ENCODE measurements at places on chromosomes 1 and 21.

DNA sequence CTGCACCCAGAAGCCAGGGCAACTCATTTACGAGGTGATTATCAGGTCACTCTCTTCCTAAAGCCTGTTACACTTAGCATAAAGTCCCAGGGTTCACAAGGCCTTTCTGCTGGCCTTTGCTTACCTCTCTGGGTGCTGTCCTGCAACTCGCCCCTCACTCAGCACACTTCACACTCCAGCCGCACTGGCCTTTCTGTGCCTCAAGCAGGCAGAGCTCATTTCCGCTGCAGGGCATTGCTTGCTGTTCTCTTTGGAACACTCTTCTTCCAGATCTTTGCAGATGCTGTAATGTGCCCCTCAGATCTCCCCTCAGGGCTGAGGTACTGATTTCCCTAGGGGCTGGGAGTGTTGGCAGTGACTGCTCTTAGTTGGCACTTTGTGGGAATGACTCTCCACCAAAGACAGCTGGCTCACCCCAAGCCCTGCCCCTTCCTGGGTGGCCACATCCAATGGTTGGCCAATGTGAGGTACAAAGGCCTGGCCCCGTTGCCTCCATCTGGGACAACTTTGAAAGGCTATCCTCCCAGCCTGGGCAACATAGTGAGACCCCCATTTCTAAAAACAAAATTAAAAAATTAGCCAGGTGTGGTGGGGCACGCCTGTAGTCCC, 50.8 kb upstream of the SSBP3 start:
- no peak for DNase-seq

GRCh38 chr1:55192093-55192492, 23.1 kb downstream of the USP24 start:
- DNase-seq, result no peak

DNA sequence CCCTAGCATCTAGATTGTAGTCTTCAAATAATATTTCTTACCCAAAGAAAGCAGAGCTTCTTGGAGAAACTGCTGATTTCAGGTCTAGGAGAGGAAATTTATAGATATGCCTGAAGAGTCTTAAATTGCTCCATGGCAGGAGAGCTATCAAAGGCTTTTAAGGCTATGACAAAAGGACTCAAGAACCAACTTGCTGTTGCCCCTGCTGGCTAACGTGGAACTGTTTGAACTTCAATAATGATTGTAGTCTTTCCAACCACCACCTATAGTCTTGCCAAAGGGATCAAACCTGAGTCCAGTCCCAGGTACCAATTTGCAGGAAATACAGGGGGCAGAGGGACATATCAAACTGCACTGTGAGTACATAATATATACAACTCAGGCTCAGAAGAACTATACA, 336.2 kb upstream of the ESRRG start:
- DNase-seq, result no peak

- no peak for DNase-seq
These were observed 855 bp upstream of the IVNS1ABP start for GRCh38 chr1:185317886-185318310.

DNA sequence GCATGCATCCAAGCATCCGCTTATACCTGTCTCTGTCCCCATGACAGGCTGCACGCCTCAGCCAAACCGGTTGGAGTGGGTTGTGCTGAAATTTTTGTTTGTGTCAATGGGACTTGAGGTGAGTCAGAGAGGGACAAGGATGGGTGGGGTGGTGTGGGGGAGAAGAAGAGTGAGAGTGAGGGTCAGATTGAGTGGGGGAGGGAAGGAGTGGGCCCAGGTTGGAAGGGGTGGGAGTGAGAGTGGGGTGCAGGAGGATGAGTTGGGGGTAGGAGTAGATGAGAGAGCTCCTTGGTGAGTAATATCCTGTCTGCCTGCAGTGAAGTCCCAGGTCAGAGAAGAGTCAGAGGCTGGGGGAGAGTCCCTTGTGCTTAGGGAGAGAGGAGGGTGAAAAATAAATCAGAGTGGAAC, 3.3 kb upstream of the NECTIN4 start:
- no peak for DNase-seq

DNA sequence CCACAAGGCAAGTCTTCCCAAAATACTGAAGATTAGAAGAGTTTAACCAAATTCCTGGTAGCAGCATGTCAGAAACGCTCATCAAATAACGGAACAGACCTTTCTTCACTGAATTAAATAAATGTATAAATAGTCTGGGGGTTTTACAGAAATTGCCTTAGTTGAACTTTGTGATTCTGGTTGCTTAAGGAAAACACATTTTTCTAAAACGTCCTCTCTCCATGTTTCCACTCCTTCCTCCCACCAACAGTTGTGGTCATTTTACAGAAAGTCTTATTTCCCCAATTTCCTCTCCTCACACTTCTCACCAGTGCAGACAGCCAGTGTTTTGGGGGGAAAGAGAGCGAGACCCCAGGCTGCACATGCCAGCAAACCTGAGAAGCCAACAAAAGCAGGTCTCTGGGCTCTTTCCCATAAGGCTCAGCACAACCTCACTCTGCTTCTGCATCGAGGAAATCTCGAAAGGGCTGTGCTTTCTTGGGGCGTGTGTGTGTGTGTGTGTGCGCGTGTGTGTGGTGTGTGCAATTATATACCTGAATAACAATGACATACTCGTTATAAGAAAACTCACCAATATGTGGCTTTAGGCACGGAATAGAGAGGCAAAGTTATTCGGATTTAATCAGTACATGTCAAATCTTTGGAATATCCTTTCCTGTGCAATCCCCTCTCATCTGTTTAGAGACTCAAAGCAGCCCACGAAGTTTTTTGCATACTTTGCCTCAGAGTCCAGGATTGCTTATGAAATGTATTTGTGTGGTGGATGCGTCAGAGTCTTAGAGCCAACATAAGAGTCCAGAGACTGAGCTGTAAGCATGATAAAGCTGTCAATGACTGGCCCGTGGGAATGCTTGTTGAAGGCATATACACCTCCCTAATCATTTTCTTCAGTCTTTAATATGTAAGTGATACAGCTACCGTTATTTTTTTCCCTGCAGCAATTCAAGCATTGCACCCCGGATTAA, 2.0 kb downstream of the KCNJ15 start:
- no peak for DNase-seq

DNA sequence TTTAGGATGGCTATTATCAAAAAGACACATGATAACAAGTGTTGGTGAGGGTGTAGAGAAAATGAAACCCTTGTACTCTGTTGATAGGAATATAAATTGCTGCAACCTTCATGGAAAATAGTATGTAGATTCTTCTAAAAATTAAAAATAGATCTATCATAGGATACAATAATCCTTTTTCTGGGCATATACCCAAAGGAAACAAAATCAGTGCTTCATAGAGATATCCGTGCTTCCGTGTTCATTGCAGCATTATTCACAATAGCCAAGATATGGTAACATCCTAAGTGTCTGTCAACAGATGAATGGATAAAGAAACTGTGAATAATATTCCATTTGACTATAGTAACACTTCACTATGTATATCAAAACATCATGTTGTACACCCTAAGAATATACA, 106.7 kb downstream of the MIS18A start:
- no peak for DNase-seq

DNA sequence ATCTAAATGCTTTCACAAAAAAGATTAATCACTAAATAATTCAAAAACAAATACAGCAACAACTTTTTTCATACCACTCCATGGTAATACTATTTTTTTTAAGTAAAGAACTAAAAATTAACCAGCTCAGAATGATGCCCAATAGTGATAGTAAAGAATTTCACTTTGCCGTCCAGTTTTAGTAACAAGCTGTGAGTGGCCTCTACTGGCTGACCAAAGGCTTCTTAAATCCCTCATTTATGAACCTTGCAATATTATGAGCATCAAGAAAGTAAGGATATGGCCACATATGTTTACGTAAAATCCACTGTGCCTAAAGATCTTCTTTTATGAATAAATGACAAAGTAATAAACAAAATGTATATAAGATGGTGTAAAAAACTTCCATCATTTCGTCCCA, 108.6 kb downstream of the GPATCH2 start:
- no peak for DNase-seq

- DNase-seq, result no peak
These were observed 159.5 kb downstream of the LTN1 start for GRCh38 chr21:28833182-28833581.

DNA sequence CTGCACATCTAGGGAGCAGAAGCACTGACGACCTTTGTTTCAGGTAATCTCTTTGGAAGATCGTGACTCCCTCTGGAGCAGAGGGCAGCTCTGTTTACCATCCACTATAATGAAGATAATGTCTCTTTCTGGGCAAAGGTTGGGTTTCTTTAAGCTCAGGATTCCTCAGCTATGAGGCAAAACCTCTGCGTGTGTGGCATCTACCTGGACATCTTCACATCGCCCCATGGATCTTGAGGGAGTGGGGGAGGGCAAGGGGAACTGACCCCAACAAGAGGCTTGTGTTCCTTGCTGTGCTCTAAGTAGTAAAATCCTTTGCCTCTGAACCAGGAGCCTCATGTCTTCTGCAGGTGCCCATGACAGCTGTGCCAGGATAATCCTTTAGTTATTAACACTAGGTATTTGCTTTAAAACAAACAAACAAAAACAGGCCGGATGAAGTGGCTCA, 19.6 kb downstream of the SPATA45 start:
- DNase-seq, result no peak

- no peak for DNase-seq
These were observed 29.4 kb upstream of the RBM15 start for GRCh38 chr1:110309767-110310166.

DNA sequence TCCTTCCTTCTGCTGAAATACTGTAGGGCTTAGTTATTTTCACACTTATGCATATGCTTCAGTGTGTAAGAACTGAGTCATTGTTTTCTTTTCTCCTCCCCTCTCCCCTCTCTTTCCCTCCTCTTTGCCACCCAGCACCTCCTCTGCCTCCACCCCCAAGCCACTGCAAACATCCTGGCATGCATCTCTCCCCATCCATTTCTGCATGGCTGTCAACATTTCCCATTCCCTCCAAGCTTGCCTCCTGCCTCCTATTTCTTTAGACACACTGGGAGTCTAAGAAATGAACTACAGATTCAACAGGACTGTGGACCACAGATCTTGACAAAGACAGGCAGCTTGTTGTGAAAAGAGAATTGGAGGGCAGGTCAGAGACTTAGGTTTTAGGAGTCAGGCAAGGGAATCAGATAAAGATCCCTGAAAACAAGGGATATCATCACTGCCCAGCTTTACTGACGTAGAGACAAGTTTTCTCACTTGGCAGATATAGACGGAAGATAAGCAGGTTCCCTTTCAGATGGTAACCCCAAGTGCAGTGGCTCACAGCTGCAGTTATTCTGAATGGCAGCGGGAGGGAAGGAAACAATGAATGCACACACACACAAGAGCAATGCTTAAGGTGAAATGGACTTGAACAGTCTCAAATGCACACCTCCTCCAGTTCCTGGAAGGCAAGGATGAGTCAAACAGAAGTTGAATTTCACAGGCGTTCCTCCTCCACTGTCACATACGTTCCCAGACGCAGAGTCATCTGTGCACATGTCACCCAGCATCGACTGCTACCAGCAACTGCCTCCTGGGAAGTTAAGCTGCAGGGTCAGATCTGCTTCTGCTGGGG, 56.1 kb downstream of the HIVEP3 start:
- no peak for DNase-seq

- DNase-seq, result no peak
These were observed 135.0 kb downstream of the KCNJ6 start for GRCh38 chr21:37780991-37781983.

DNA sequence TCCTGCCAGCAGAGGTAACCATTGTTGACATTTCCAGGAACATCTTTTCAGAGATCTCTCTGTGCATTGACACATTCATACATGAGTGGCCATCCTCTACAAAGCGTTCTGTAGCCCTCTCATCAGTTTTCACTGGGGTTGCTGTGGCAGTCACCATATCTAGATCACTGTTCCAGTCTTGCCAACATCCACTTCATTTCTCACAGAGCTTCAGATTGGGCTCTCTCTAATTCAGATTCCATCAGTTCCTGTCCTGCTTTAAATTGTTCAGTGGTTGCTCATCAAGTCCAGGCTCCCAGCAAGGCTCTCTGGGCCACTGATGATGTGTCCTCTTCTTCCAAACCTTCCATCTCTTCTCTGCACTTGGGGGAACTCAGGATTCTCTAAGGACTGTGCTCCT, 173.7 kb downstream of the KCNJ6 start:
- DNase-seq, result no peak

DNA sequence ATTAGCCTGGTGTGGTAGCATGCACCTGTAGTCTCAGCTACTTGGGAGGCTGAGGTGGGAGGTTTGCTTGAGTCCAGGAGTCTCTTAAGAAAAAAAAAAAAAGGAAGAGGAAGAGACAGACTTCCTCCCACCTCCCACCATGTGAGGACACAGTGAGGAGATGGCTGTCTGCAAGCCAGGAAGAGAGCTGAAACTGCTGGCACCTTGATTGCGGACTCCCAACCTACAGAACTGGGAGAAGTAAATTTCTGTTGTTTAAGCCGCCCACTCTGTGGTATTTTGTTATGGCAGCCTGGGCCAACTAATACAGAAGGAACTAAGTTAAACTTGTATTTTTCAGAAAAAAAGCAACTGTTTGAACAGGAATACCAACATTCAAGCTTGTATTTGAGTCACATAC, 21.7 kb downstream of the DOP1B start:
- no peak for DNase-seq

GRCh38 chr1:145978854-145979745, 14.6 kb downstream of the POLR3GL start:
- DNase-seq, result no peak

- no peak for DNase-seq
These were observed 80.2 kb downstream of the RABGAP1L start for GRCh38 chr1:174239541-174239940.

- no peak for DNase-seq
These were observed 82.4 kb upstream of the FGGY start for GRCh38 chr1:59214248-59215208.

- DNase-seq, result no peak
These were observed 80.3 kb downstream of the RUNX3 start for GRCh38 chr1:24849672-24850295.

DNA sequence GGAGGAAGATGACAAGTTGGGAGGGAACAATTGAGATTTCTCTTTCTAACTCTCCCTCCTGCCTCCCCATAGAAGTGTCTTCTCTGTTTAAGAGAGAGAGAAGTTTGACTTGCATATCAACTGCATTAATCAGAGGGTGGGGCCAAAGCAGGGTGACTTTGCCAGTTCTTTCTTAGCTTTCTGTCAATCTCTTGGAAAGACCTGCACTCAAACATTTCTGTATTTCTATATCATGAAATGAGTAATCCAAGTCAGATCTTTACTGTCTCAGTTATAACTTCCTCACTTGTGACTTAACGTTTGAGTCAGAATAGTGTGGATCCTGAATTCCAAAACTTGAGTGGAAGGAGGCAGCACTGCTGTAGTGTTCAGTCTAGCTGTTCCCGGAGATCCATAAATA, 180.8 kb upstream of the KCNK2 start:
- DNase-seq, result no peak
